ENCODE measurements at places on chromosomes 5 and 9.

DNA sequence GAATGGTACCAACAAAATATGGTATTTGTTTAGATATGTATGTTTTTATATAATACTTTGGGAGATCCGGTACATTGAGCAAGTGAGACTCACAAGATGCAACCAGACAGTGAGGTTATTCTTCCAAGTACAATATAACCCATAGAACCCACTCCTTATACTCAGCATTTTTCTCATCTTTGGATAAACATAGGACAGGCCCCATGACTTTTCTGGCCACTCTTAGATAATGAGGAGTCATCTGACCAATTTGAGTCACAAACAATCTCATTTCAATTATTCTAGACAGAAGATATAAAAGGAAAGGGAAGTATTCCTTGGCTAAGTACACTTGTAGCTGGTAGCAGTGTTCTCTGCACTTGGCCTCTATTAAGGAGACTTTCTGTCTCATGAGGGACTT lies 150.2 kb downstream of the SGCD start:
- DNase-seq, result no peak

GRCh38 chr5:31941151-31941755 lies 232.9 kb downstream of the GOLPH3 start:
- DNase-seq, result no peak

GRCh38 chr5:101937041-101937440 lies 359.0 kb downstream of the SLCO4C1 start:
- DNase-seq, result no peak

DNA sequence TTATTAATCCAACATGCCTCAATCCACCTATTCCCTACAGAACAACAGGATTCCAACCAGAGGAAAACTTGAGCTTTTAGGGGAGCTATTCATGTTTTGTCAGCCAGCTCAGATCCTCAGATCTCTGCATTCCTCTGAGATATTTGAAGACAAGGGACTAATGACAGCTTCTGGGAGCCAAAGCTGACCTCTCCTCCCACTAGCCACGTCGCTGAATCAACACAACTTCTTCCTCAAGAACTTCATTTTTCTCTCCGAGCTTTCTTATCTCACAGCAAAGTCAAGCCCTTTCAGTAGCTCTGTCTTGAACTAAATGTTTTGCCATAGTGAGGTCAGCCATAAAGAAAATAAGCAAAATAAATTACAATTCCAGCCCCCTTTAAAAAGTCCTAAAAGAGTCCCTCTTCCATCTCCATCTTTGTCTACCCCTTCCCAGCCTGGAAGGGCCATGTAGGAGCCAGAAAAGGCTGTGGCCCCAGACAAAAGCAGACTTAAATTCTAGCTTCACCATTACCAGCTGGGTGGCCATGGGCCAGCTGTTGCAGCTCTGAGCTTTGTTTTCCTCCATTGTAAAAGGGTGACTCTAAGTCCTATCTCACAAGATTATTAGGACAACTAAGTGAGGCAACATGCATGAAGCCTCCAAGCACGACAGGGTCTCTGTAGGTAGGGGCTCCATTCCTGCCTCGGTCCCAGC lies 65.0 kb downstream of the HSD17B3 start:
- no peak for DNase-seq

DNA sequence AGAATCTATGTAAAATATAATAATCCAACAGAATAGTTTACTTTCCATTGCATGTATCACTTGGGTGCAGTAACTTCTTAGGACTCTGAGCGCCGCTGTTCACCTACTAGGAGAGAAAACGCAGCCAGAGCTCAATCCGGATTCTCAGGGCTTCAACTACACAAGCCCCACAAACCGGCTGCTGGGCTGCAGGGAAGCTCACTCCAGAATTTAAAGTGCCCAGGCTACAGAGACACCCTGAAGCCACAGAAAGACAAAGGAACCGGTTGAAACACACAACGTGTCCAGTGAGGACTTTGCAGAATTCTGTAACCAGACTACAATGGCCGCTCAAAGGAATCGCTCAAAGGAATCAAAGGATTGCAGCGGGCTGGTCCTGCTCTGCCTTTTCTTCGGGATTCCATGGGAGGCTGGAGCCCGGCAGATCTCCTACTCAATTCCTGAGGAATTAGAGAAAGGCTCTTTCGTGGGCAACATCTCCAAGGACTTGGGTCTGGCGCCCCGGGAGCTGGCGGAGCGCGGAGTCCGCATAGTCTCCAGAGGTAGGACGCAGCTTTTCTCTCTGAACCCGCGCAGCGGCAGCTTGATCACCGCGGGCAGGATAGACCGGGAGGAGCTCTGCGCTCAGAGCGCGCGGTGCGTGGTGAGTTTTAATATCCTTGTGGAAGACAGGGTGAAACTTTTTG lies at the start of gene PCDHGA10:
TSS of gene PCDHGA10 (plus strand) at position 134 of the 686 bp plus-strand sequence. CDS start at position 323, 189 bp downstream.
- DNase-seq, result no peak

GRCh38 chr5:126720369-126720768 lies 56.6 kb upstream of the LMNB1 start:
- DNase-seq, result no peak

- DNase-seq, result peak; percentile 65
Observed at GRCh38 chr5:172531704-172532026, 77.3 kb upstream of the SH3PXD2B start.

DNA sequence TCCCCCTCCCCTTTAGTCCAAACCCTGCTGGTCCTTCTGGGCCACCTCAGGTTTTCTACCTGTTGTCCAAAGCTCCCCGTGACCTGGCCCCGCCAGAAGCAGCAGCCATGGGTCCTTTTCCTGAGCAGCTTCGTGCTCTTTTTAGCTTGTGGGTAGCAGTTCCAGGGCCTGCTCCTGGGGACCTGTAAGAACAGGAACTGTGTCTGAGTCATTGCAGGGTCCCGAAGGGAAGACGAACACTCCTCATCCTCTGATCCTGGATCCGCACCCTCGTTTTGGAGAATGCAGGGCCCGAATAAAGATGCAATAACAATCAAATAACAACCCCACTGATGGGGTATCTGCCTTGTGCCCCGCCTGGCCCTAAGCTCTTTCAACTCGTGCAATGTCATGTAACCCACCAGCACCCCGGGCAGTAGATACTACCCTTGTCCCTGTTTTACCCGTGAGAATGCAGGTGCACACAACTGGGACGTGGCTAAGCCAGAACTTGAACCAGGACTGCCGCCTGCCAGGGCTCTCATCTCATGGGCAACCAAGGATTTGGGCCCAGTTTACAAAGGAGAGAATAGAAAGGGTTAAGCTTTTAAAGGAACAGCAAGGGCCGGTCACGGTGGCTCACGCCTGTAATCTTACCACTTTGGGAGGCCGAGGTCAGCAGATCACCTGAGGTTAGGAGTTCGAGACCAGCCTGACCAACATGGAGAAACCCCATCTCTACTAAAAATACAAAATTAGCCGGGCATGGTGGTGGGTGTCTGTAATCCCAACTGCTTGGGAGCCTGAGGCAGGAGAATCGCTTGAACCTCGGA lies 33.2 kb downstream of the NEK6 start:
- no peak for DNase-seq

GRCh38 chr5:179301376-179301775 lies 43.9 kb downstream of the ADAMTS2 start:
- DNase-seq, result no peak

DNA sequence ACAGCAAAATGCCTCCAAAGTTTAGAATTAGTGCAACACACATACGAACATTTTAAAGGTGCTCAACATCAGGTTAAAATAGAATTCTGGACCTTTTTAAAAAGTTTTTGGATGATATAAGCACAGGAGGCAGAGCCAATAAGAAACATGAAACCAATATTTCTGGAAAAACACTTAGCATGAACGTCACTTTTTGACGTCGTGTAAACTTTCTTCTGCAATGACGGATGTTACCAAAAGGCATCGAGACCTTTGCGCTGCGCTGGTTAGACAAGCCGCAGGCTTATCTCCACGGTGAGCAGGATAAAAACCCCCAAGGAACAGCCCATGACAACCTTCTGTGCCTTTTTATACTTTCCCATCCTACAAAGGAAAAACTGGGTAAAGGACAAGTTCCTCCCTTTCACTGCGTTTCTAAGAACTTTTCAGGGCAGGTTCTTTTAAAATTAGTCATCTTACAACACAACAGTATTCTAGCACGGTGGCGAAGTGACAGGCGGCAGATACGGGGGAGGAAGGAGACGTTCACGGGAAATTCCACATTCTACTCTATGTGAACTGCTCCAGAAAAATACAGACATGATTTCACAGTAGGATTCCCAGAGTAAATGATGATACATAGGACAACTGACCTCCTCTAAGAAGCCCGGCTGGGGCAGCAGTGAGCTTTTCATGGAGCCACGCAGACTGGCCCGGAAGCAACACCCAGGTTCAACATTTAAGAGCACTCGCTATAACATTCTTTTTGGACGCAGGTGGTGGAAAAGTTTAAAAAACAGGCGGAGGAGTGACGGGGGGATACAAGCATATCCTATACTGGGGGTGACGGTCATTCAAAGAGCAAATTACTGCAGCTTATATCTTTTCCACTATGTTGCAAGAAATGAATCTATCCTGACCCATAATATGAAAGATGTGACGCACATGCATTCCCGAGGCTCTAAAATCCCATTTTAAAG lies 52.4 kb downstream of the USP20 start:
- no peak for DNase-seq

GRCh38 chr5:74631081-74631953 lies 9.2 kb downstream of the ENC1 start:
- DNase-seq, result no peak

DNA sequence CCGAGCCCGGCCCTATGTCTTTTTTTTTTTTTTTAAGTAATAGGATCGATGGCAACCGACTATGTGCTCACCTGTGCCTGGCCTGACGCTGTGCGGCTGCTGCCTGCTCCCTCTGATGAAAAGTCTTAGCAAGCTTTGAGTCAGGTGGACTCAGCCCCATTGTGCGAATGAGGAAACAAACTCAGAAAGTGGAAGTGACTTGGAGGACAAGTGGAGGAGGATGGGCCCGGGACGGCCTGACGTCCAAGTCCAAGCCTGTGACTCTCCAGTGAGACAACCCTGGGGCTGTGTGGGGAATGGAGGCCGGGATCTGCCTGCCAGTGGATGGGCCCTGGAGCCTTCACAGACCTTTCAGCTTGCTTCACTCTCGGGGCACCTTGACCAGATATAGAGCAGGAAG lies 57.9 kb downstream of the EXD3 start:
- peak; percentile 69 for DNase-seq

GRCh38 chr5:108415726-108416125 lies 33.8 kb upstream of the FBXL17 start:
- no peak for DNase-seq

DNA sequence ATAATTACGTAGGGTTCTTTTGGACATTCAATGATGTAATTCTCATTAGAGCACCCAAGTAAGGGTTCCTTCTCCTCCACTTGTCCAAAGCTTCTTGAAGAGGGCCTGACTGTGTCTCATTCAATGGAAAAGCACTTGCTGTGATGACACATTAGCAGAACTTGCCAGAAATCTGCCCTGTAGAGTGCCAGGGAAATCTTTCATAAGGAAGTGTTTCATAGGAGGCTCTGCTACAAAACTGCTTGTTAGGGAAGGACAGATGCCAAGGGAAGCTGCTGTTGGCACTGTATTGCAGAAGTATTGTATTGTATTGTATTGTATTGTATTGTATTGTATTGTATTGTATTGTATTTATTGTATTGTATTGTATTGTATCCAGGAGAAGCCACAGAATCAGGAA lies 45.5 kb upstream of the MPDZ start:
- DNase-seq, result no peak

GRCh38 chr5:142000704-142001484 lies 11.9 kb downstream of the GNPDA1 start:
- DNase-seq, result no peak

DNA sequence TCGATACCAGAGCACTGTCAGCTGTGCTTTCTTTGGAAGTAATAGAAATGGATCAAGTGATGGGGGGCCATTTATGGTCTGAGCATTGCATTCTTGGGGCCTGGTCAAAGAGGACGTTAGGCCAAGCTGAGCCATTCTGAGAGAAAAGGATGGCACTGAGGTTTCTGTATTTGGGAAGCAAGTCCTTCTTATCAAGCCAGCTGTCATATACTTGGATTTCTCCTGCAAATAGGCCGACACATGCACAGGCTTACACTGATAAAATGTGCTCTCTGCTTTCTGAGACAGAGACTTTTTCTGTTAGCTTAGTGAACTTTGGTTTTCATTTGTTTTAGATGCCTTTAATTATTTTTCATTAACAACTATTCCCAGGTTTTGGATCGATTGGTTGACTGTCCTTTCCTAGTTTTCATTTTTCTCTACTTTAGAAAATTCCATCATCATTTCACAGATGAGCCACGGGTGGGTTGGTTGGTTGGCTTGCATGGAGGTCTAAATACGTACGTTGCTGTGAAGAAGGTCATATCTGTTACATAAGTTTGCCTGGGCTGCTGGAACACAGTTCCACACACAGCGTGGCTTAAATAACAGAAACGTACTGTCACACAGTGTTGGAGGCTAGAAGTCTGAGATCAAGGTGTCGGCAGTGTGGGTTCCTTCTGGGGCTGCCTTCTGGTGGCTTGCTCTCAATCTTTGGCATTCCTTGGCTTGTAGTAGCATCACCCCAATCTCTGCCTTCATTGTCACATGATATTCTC lies 20.3 kb downstream of the TMOD1 start:
- DNase-seq, result peak; percentile 45

DNA sequence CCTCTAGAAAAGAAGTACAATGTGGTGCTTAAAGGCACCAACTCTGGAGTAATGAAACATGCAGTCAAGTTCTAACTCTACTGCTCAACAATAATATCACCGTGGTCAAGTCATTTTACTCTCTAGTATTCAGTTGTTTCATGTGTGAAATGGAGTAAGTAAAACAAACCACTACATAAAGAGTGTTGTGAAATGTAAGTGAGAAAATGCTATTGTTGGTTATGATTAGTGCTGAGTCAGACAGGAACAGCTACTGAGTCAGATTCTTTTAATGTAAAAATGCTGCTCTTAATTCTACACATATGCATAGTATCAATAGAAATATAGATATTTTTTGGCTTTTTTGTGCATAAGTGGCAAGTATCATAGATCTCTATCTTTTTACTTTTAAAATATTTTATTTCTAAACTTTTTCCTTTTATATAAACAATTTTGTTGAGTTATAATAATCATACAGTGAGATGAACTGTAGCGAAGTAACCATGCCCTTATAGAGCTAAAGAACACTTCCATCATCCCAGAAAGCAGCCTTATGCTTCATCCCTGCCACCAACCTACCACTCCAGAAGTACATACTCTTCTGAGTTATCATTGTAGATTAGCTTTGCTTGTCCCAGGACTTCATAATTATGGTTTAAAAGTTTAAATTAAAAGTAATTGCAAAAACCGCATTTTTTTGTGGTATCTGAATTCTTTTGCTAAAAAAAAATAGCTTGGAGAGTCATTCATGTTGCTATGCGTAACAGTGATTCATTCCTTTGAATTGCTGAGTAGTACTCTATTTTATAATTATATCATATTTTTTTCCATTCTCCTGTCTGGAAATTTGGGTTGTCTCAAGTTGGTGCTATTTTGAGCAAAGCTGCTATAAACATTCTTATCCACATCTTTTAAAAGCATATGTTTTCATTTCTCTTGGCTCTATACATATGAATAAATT lies 548.2 kb upstream of the CLINT1 start:
- no peak for DNase-seq

GRCh38 chr9:91151718-91152095 lies 210.0 kb downstream of the AUH start:
- DNase-seq, result no peak

GRCh38 chr5:67179697-67180361 lies 16.8 kb downstream of the CD180 start:
- no peak for DNase-seq

All from mesenteric fat pad (tissue), 1 donor.